ENCODE measurements at places on chromosomes 1 and 21.
A peak's percentile ranks its signal among the peaks of the same experiment; 100 is the strongest.

- H3K27me3 ChIP-seq: no peaks in the 10 kb centered on the region
- no peak overlapping the region for H3K4me3 ChIP-seq
- DNase-seq: no peak
- no peaks in the 10 kb centered on the region for H3K4me1 ChIP-seq
- H3K27ac ChIP-seq: no peak overlapping the region
These were observed 163.2 kb upstream of the NBPF11 start for GRCh38 chr1:148315071-148315811.

- H3K27me3 ChIP-seq: no peaks in the 10 kb centered on the region
- no peak overlapping the region for H3K27ac ChIP-seq
- H3K36me3 ChIP-seq: no peaks in the 10 kb centered on the region
- H3K4me3 ChIP-seq: no peak overlapping the region
- H3K4me1 ChIP-seq: peaks cover 25% of the 10 kb centered on the region
- no peak for DNase-seq
These were observed 3.9 kb downstream of the AHCYL1 start for GRCh38 chr1:109988349-109988914.

DNA sequence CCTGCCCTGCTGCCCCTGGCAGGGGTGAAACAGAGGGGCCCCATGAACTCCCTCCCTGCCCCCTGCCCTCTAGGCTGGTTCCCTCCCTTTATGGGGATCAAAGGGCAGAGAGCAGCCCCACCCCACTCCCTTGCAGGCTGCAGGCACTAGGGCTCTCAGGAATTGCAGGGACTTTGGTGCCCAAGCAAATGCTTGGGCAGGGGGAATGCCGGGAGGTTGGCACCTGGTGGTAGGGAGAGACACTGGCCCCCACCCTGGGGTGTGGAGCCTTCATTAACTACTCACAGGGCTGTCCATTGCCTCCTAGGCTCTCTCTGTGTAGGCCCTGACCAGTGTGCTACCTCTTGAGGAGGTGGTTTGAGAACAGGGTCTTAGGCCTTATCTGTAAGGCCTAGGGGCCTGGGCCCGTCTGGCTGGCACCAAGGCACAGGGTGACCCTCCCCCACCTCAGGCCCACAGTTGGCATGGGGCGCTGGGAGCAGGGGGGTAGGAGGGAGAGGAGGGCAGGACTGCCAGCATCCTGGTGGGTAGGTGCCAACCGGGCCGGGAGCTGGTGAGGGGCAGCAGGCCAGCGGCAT is 4.7 kb downstream of the ZBTB7B start:
- H3K36me3 ChIP-seq: peaks cover 3% of the 10 kb centered on the region
- DNase-seq: no peak
- H3K4me3 ChIP-seq: peak overlapping the region; percentile 53
- H3K27me3 ChIP-seq: no peaks in the 10 kb centered on the region
- H3K27ac ChIP-seq: peak overlapping the region; percentile 65

DNA sequence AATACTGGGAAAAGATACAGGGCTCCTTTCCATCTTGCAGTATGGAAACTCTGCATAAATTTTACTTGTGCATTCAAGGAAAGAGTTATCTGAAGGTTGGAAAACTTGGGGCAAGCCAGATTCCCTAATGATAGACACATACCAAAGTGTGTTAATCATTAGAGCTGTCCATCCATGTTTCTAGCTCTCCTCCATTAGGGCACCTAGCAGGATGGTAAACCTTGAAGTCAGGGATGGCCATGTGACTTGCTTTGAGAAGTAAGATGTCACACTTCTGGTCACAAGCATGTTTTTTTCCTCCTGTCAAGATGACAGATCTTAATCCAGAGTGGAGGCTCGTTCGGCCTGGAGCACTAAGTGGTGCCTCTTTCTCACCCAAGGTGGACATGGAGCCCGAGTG is 241.9 kb upstream of the RUNX1 start:
- no peak for DNase-seq
- no peaks in the 10 kb centered on the region for H3K36me3 ChIP-seq
- no peaks in the 10 kb centered on the region for H3K27me3 ChIP-seq
- H3K27ac ChIP-seq: no peak overlapping the region
- H3K4me1 ChIP-seq: no peaks in the 10 kb centered on the region

DNA sequence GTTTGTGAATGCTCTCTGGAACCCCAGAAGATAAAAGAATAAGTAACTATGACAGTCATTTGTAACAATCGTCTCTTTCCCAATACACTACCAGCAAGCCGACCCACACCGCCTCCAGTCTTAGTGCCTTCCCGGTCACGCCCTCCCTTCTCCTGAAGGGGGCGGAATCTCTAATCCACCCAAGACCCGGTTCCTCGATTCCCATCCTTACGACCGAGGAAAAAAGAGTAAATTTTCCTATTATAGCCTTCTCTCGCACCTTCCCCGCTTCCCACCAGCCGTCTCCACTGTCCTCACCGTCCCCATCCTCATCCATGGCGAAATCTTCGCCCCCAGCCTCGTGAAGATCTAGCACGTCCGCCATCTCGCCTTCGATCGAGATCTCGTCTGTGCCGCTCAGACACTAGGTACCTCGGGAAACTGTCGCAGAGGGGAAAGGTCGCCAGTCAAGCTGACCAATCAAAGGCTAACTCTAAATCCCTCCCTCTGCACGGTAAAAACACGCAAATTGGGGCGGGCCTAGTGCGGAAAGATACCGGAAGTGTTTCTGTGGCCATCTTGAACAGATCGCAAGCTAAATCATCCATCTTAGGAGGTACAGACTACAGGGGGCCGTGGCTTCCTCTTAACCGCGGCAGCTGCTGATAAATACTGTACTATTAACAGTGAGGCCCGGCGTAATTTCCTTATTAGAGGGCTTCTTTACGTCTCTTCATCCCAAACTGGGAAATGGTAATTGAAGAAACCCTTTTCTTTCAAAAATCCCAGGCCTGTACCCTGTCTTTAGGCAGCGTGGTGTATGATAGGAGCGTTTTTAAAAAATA is at the start of gene RBM8A:
Gene RBM8A, minus strand, starts transcription at position 422 of the 824 bp plus-strand sequence. Its CDS starts 58 bp downstream, at position 364.
- peak within 1 kb of the TSS; percentile 96 for H3K4me3 ChIP-seq
- H3K27ac ChIP-seq: peak within 1 kb of the TSS; percentile 98
- peaks cover 18% of the 10 kb centered on the region for H3K4me1 ChIP-seq
- peak; percentile 93 for DNase-seq
- H3K27me3 ChIP-seq: no peaks in the 10 kb centered on the region

- H3K27ac ChIP-seq: no peak overlapping the region
- H3K4me3 ChIP-seq: no peak overlapping the region
- peaks cover 20% of the 10 kb centered on the region for H3K36me3 ChIP-seq
- H3K4me1 ChIP-seq: no peaks in the 10 kb centered on the region
- no peak for DNase-seq
These were observed 11.0 kb downstream of the NUDC start for GRCh38 chr1:26932531-26932930.

GRCh38 chr1:43979528-43980254 is 681 bp downstream of the B4GALT2 start:
- H3K27me3 ChIP-seq: no peaks in the 10 kb centered on the region
- H3K4me1 ChIP-seq: peaks cover 45% of the 10 kb centered on the region
- H3K4me3 ChIP-seq: peak overlapping the region; percentile 82
- DNase-seq: no peak

- H3K27me3 ChIP-seq: no peaks in the 10 kb centered on the region
- no peak overlapping the region for H3K4me3 ChIP-seq
- H3K36me3 ChIP-seq: no peaks in the 10 kb centered on the region
- no peak overlapping the region for H3K27ac ChIP-seq
- no peak for DNase-seq
These were observed 22.4 kb upstream of the MAGOH start for GRCh38 chr1:53260631-53261247.

DNA sequence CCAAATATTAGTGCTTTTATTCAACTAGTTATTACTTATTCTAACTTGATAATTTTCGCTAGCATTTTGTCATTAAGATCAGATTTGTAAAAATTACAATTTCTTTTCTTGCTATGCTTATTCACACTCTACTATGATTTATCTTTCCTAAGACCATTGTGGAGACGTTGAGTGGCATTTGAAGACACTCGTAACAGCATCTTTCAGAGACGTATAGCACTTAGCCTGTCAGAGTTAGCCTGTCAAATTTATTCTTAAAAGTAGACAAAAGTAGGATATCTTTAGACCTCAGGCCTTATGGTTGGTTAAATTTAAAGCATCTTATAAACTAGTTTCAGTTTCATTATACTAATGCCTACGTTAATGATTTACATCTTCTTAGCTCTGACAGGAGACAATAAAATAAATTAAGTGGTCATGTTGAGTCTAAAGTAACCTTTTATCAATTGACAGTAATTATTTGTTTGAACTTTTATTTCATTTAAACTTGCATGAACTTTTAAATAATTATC is 1410.1 kb downstream of the MRPL39 start:
- no peak overlapping the region for H3K4me3 ChIP-seq
- no peaks in the 10 kb centered on the region for H3K36me3 ChIP-seq
- H3K4me1 ChIP-seq: no peaks in the 10 kb centered on the region
- H3K27me3 ChIP-seq: no peaks in the 10 kb centered on the region
- DNase-seq: no peak
- no peak overlapping the region for H3K27ac ChIP-seq
